ENCODE measurements at places on chromosomes 3 and 15.

DNA sequence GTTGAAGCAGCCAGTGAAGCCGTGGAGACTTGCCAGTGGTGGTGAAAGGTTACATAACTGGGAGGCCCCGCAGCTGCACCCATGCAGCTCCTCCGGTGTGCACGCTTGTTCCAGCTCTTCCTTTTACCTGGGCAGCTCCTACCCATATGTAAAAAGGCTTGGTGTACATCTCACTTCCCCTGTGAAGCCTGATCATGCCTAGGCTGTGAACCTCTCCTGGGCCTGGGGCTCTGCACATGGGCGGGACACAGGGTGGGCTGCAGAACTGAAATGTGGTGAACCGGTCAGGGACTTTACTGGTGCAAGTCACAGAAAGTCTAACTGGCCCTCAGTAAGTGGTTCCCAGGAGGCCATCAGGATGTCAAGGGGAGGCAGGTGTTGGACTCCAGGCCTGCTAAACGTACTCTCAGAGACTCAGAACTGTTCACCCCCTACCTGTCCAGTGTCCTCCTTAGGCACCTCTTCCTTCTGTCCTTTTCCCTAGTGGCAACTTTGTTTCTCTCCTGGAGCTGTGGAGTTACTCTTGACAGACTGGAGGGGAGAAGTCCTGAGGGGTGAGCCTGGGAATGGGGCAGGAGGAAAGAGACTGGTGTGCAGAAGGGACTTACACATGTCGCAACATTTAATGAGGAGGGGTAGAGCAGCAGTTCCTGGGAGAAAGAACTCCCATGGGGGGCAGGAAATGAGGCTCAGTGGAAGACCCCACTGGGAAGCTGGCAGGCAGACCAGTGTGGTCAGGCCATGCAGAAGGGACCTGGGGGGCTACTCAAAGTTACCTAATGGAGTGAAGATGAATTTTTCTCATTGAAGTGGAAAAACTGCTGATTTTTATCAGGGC is 148.1 kb downstream of the EEFSEC start:
- DNase-seq, result no peak

DNA sequence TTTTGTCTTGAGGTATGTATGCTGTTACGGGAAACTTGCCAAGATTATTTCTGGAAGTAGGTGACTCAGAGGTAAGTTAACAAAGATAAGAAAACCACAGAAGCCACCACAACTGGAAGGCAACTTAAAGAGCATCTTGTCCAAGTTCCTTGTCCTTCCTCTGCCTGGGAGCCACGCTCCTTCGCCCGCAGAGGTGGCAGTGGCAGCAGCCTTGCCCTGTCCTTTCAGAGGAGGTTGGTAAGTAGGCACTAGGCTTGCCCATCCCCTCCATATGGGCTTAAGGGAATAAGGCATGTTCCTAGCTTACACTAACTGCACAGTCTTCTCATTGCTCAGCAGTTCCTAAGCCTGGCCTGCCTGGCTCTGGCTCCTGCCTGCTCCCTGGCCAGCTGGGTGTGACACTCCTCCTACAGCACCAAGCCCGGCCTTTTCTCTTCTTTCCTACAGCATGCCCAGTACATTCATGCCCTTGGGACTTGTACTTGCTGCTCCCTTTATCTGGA is 48.0 kb upstream of the RAB6B start:
- no peak for DNase-seq

DNA sequence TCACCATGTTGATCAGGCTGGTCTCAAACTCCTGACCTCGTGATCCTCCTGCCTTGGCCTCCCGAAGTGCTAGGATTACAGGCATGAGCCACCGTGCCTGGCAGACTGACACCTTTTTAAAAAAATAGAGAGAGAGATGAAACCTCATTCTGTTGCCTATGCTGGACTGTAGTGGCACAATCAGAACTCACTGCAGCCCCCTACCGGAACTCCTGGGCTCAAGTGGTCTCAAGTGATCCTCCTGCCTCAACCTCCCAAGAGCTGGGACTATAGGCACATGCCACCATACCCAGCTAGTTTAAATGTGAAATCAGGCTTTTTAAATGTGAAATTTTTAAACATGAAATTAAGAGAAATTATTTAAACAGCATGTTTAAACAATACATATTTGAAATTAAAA is 265.2 kb upstream of the UBE2E1 start:
- DNase-seq, result no peak

DNA sequence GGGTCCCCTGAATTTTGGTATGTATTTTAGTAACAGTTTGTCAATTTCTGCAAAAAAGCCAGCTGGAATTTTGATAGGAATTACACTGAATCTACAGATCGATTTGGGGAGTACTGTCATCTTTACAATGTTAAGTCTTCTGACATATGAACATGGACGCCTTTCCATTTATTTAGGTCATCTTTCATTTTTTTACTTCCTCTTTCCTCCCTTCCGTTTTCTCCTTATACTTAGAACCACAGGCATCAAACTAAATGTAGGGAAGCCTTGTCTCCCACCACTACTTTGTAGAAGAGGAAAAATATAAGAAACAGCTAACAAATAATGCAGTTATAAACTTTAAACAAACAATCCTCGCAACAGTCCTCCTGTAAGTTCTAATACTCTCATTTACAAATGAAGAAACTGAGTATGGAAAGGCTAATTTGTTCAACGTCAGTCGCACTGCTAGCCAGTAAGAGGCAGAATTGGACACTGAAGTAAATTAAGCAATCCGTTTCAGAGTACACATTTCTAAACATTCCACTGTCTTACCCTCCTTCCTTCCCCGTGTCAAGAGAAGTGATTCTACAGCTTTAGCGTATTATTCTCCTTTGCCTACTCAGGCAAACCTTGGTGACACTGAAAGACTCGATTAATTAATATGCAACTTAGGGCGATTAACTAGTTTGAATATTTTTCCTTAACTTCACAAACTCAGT is 25.6 kb downstream of the RHOA start:
- no peak for DNase-seq

- DNase-seq, result no peak
Measured at GRCh38 chr3:108008931-108009639, 81.7 kb downstream of the CD47 start.
